ENCODE measurements at places on chromosomes 6 and 20.

DNA sequence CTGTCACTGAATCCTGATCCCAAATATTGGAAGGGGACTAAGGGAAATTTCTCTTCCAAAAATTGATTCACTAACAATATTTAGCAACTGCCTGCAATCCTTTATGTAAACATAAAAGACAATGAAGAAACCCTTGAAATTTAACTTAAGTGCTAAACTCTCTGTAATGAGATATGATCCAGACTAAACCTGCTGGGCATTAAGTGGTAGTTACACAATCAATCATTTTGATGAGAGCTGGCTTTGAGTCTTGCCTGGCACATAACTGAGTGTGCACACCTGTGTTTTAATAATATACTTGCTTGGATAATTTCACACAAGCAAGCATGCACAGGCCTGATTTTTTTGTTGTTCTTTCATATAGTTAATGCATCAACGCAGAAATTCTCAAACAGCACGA is 9.8 kb upstream of the ZFP64 start:
- no peak for DNase-seq

DNA sequence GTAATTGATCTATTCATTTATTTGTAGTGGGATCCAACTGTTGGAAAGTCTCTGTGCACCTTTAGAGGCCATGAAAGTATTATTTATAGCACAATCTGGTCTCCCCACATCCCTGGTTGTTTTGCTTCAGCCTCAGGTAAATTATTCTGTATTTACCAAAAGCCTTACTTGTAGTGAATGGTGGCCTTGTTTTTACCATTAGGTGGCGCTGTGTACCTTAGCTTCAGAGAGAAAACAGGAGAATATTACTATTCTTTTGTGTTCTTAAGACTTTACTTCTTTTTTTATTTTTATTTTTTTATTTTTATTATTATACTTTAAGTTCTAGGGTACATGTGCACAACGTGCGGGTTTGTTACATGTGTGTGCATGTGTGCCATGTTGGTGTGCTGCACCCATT is 23.7 kb downstream of the PEX7 start:
- DNase-seq: no peak

GRCh38 chr20:19952392-19952791 is 64.8 kb upstream of the NAA20 start:
- no peak for DNase-seq

GRCh38 chr6:163489584-163489983 is 75.1 kb downstream of the QKI start:
- DNase-seq: no peak

DNA sequence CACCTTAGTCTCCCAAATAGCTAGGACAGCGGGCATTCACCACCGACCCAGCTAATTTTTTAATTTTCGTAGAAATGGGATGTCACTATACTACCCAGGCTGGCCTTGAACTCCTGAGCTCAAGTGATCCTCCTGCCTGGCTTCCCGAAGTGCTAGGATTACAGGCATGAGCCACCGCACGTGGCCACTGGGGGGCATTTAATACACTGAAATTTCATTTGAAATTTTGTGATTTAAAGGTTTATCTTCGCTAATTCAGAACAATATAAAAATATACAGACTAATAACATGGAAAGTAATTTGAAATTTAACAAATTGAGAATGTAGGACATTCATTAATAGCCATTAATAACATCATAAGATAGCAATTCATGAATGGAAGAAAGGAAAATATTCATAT is 20.5 kb upstream of the TBC1D32 start:
- DNase-seq: no peak

DNA sequence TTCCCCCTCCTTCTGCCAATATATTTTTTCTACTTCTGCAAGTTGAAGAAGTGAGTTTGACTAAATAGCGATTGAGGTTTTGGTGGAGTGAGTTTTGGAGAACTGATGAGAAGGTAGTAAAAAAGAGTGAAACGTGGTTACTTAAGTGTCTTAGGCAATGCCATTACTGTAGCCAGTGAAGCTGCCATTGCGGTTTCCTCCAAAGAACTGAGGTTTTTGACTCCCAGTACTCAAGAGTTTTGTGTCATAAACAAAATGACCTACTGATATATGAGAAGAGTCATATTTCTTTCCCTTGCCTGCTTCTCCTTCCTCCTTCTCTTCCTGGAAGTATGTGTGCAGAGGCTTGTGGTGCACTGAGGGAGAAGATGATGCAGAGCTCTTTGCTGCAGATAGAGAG is 554.5 kb upstream of the MAP3K7 start:
- DNase-seq: no peak

- no peak for DNase-seq
Observed at GRCh38 chr20:63509088-63509564, 10.2 kb upstream of the EEF1A2 start.

DNA sequence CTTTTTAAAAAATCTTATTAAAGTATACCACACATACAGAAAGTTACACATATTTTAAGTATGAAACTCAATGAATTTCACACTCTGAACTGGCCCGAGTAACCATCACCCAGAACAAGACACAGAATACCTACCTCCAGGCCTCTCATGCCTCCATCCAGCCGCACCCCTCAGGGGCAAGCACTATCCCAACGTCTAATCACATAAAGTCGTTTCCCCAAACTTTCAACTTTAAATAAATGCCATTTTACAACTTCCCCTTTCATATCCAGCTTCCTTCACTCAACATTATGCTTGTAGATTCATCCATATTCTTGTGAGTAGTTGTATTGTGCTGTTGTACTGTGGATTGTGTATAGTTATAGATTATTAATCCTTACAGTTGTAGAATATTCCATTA is 539.1 kb downstream of the CD83 start:
- no peak for DNase-seq

GRCh38 chr20:1273366-1273765 is 7.3 kb downstream of the SNPH start:
- no peak for DNase-seq
